Astrocyte (in vitro differentiated cells and primary cell): ENCODE measurements at places on chromosomes 11 and 22. TPM values are rescaled to one million over a fixed set of nuclear protein-coding genes. Genes with fewer than 3 reads are reported as not detected.

GRCh38 chr11:118921929-118922744 is 3.6 kb downstream of the BCL9L start:
- DNase-seq = peak; percentile 47
- peaks cover 70% of the 10 kb centered on the region for H3K4me1 ChIP-seq
- H3K36me3 ChIP-seq = no peaks in the 10 kb centered on the region
- H3K27ac ChIP-seq = peak overlapping the region; percentile 93

GRCh38 chr11:126731576-126732142 is 268.9 kb downstream of the KIRREL3 start:
- H3K36me3 ChIP-seq = no peaks in the 10 kb centered on the region
- H3K27me3 ChIP-seq = no peaks in the 10 kb centered on the region

DNA sequence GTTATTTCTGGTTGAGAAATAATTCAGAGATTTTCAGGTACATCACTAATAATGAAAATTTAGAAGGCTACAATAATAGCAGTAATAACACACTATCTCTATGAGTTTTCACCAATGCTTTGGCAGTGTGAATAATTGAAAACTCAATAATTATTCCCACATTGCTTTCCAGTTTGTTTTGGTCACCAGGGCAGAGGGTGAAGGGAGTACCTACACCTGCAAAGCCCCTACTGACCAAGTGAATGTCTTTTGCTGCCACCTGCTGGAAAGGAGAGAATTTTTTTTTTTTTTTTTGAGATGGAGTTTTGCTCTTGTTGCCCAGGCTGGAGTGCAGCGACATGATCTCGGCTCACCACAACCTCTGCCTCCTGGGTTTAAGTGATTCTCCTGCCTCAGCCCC is 3.2 kb downstream of the NELL1 start:
- no peaks in the 10 kb centered on the region for H3K36me3 ChIP-seq
- H3K27me3 ChIP-seq = peaks cover 41% of the 10 kb centered on the region
- DNase-seq = no peak
- no peaks in the 10 kb centered on the region for H3K4me1 ChIP-seq
- no peak overlapping the region for H3K27ac ChIP-seq
- no peak overlapping the region for H3K4me3 ChIP-seq

DNA sequence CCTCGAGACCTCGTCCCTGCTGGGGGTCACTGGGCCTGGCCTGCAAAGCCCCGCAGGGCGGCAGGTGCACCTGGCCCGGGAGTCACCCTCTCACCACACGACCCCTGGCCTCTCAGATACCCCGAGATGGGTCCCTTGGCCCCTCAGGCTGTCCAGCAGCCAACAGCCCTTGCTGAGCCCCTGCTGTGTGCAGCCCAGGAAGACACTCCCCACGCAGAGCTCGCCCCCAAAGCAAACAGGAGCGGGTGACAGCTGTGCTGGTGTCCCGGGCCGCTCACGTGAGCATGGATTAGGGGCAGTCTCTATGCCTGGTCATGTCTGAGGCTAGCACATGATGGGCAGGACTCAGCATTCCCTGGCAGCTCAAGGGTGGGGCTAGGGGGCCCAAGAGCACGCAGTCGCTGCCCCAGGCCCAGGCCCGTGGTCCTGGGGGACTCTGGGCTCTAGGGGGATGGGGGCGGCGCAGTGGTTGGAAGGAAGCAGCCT is 31.3 kb downstream of the WNT7B start:
- H3K27ac ChIP-seq = no peak overlapping the region
- no peaks in the 10 kb centered on the region for H3K36me3 ChIP-seq
- no peaks in the 10 kb centered on the region for H3K4me1 ChIP-seq
- DNase-seq = no peak

GRCh38 chr11:31361743-31362142 is 7.8 kb downstream of the DCDC1 start:
- no peaks in the 10 kb centered on the region for H3K4me1 ChIP-seq
- H3K4me3 ChIP-seq = no peak overlapping the region
- H3K27ac ChIP-seq = no peak overlapping the region
- no peaks in the 10 kb centered on the region for H3K36me3 ChIP-seq
- DNase-seq = no peak

GRCh38 chr11:107397357-107397756 is 60.3 kb downstream of the CWF19L2 start:
- no peaks in the 10 kb centered on the region for H3K4me1 ChIP-seq
- no peak overlapping the region for H3K27ac ChIP-seq
- H3K27me3 ChIP-seq = no peaks in the 10 kb centered on the region
- H3K4me3 ChIP-seq = no peak overlapping the region

GRCh38 chr11:20760811-20761210 is 91.4 kb downstream of the NELL1 start:
- no peak overlapping the region for H3K27ac ChIP-seq
- no peaks in the 10 kb centered on the region for H3K27me3 ChIP-seq
- no peaks in the 10 kb centered on the region for H3K4me1 ChIP-seq
- H3K4me3 ChIP-seq = no peak overlapping the region
- H3K36me3 ChIP-seq = no peaks in the 10 kb centered on the region

DNA sequence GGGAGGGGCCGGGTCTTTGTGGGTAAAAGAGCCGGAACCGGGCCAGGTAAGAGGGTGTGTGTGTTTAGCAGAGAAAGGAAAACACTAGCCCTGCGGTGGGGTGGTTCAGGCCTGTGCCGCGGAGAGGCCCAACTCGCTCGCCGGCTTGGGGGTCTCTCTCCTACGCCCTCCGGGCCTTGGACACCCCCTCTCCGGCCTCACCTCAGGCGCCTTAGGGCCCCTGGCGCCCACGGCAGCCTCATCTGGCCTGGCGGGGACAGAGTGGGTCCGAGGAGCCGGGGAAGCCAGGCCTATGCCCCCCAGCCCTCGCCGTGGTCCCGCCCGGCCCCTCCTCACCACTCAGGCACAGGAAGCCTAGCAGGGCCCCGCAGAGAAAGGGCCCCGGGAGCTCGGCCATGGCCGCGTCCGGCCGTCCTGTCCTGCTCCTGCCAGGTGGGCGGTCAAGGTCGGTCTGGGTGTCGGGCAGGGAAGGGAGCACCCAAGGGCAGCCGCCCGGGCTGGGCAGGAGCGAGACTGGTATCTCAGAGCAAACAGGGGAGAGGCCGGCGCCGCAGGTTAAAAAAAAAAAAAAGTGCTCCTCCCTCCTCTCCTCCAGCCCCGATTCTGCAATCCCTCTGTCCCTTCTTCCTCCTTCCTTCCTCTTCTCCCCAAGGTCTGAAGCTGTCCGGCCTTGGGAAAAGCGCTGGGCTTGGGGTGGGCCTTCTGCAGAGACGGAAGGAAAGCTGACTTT is at the start of gene VSIG2:
TSS of gene VSIG2 (minus strand) at position 515 of the 730 bp plus-strand sequence. CDS start at position 397, 118 bp downstream.
- no peaks in the 10 kb centered on the region for H3K36me3 ChIP-seq
- no peak within 1 kb of the TSS for H3K4me3 ChIP-seq
- no peak for DNase-seq
- peaks cover 7% of the 10 kb centered on the region for H3K27me3 ChIP-seq

GRCh38 chr11:1660111-1660867 is 30.7 kb downstream of the KRTAP5-5 start:
- H3K27ac ChIP-seq = no peak overlapping the region
- no peaks in the 10 kb centered on the region for H3K4me1 ChIP-seq
- DNase-seq = no peak
- H3K4me3 ChIP-seq = no peak overlapping the region
- H3K27me3 ChIP-seq = peaks cover 11% of the 10 kb centered on the region

GRCh38 chr11:15579287-15580001 is 464.7 kb downstream of the INSC start:
- no peaks in the 10 kb centered on the region for H3K27me3 ChIP-seq
- no peak for DNase-seq

DNA sequence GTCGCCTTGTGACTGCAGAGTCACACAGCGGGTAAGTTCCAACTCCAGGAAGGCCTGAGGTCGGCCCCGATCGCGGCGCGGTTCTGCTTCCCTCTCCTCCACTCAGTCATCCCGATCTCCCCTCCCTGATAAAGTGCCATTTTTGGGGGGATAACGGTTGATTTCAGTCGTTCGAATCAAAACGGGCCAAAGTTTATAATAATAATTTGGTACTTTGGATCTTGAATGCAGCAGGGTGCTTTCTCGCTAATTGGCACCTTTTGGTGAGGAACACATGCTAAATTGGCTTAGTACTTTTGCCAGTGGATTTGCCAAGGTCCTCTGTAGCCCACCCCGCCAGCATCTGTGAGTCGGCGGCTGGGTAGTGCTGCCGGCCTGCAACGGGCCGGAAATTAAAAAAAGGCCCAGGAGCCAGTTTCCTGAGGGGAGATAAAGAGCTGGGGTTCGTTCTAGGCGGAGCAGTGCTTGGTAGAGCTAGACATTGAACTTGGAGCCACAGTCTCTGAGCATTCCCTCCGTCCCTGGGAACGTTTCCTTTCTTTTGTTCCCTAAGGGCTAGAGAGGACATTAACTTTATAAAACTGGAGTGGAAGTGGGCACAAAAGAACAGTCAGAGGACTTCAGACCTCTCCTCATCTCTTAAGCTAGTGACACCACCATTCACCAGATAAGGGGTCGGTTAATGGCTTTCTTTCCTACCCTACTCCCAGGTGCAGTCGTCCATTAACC is 997 bp downstream of the UBE2L3 start:
- no peaks in the 10 kb centered on the region for H3K27me3 ChIP-seq
- H3K27ac ChIP-seq = peak overlapping the region; percentile 96
- peak; percentile 22 for DNase-seq

The YAP1 gene
- total RNA-seq = 122 and 129 TPM in 2 replicates

The OR8K1 gene
- total RNA-seq = not detected in 2 replicates

The YPEL4 gene
- total RNA-seq = 0.09 and 0.62 TPM in 2 replicates

The ZNF215 gene
- 2.1 and 2.9 TPM in 2 replicates for total RNA-seq

The CRYBB3 gene
- 0.43 TPM in 1 of 2 replicates, not detected in the other for total RNA-seq
